ENCODE measurements at places on chromosomes 5 and 9.

DNA sequence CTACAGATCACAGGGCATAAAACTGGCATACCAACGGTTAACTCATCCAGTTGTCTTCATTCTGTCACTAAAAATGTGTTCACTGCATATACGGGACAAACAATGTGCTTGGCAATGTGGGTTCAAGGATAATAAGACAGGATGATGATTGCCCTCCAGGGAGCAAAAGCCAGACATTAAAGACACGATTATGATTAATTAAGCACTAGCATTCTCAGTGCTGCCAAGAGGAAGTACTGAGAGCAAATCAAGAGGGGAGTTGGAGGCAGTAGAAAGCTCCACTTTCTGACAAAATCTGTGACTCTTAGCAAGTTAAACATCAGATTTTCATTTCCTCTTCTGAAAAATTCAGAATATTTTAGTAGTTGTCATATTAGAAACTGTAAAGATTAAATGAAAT, 9.0 kb upstream of the IFNA8 start:
- DNase-seq, result no peak

GRCh38 chr5:17218353-17219005, 1.0 kb downstream of the BASP1 start:
- no peak for DNase-seq

DNA sequence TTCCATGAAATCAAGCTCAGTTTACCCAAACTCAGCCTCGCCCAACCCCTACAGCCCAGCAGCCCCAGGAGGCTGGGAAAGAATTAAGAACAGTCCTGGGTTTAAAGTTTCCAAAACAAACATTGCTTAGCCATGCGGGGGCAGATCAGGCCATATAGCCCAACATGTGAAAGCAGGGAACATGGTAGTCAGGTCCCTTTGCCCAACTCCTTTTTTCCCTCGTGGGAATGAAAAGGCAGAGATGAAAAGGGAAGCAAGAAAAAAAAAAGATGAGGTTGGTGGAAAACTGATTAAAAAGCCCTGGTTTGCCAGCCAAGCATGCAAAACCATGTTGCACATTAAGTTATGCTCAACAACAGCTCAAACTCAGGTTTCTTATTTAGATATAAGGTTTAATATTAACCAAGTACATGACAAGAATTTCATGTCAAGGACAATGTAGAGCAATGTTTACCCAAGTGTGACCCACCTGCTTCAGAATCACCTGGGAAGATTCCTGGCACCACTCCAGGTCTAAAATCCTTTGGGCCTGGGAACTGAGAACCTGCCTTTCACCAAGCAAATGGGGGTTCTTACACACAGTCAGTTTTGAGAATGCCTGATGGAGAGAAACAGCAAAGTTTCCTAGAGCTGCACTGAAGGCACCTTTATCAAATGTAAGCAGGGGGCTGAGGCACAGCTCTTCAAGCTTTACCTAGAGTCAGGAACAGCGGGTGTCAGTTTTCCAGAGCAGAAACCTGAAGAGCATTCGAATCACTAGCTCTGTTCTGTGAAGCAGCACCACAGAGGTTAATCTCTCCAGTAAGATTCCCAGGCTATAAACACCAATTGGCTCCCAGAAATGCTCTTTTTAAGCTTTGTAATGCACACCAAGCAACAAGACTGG, 1.7 kb downstream of the FREM1 start:
- DNase-seq, result no peak

DNA sequence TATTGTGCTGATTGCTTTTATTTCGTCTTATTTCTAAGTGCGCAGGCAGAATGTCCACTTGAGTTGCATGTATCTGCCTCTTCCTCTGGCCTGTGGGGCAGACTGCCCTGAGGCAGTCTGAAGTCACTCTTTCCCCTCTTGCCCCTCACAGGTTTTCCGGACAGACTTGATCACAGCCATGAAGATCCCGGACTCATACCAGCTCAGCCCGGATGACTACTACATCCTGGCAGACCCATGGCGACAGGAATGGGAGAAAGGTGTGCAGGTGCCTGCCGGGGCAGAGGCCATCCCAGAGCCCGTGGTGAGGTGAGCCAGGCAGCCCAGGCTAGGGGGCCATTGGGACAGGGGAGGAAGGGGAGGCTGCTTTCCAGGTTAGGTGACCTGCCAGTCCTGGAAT, 26.4 kb downstream of the JADE2 start:
- DNase-seq, result no peak

GRCh38 chr5:84673785-84674184, 289.1 kb upstream of the EDIL3 start:
- DNase-seq, result no peak

GRCh38 chr9:100354121-100354800, 1.5 kb upstream of the TEX10 start:
- DNase-seq, result no peak

DNA sequence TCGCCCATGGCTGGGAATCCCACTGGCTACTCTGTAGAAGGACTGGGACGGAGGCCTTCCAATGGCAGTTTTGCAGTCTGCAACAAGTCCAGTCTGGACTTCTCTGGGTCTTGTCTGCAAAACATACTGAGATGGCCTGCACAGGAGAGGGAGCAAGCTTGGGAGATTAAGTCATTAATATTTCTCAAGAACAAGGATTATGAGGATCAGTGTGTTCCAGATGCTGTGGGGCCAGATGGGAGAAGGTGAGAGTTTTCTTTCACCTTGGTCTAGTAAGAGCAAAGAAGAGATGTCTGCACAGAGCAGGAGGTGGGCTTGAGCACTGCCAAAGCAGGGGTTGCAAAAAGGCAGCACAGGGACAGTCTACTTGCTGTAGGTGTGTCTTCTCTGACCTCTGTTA, at the start of gene PDE6A:
Gene PDE6A (minus strand): TSS at position 128 of the 400 bp plus-strand sequence. CDS start 120 bp downstream, at position 8.
- no peak for DNase-seq

DNA sequence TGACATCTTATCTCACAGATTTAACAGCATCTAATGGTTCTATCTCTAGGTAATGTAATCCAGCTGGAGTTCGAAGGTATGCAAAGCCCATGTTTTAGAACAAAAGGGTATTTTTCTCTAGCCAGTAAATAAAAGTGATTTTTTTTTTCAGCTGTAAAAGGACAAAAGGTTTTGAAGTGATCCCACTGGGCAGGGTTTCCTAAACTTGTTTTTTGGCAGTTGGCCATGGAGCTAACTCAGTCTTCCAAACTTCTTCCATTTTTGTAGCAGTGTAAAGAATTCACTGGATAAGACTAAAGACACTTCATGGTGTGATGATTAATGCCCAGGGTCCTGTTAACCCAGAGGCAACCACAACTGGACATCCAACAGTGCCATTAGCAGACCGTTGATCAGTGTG, 63.8 kb downstream of the TMEM252 start:
- no peak for DNase-seq

- no peak for DNase-seq
Observed at GRCh38 chr5:10511741-10512640, 51.9 kb upstream of the ANKRD33B start.

DNA sequence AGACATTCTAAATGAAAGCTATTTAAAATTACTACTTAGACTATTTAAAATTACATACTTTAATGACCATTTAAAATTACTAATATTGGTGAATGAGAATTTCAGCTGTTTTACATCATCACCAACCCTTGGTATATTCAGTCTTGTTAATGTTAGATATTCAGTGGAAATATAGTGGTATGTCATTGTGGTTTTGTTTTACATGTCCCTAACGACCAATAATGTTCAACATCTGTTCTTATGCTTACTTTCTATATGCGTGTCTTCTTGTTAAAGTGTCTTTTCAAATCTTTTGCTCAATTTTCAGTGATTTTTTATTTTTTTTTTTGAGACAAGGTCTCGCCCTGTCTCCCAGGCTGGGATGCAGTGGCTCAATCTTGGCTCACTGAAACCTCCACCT, 279.3 kb upstream of the TARS1 start:
- no peak for DNase-seq

DNA sequence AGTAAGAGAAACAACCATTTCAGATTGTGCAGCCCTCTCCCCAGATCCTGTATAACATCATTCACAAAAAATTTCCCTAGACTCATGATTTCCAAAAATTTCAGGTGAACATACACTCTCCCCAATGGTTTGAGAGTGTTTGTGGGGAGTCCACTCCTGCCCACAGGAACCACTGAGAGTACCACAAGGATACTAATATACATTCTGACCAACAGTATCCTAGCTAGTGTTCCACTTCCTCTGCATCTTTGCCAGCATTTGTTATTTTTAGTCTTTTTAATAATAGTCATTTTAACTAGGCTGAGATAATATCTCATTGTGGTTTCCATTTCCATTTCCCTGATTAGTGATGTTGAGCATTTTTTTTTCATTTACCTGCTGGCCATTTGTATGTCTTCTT, 155.4 kb downstream of the DTWD2 start:
- no peak for DNase-seq

DNA sequence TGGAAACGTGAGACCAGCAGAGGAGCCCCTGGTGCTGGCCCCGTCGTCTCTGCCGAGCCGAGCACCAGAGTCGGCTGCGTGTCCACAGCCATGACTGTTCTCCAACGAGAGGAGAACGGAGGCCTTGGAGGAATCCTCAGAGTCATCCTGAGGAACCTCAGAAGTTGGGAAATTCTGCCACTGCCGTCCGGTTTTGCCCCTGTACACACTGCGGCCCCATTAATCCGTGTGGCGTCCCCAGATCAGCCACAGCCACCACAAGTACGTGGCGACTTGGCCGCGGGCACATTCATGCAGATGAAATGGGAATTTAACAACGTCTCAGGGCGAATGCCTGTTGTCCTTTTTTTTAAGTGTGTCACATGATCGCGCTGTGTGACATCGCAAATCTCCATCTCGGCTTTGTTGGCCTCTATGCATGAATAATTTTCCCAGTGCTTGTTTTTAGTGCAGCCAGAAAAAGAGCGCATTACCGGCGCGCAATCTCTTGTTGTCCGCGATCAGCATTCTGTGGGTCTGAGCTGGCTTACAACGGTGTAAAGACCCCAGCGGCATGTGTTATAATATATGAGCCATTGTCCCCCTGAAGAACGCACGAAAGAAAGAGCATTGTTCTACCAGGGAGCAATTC, 323.0 kb upstream of the IRX4 start:
- no peak for DNase-seq

DNA sequence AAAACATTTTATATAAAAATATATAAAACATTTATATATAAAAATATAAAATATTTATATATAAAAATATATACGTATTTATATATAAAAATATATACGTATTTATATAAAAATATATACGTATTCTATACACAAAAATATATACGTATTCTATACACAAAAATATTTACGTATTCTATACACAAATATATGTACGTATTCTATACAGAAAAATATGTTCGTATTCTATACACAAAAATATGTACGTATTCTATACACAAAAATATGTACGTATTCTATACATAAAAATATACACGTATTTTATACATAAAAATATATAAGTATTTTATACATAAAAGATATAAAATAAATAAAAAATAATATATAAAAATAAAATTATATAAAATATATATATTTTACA, 323.6 kb downstream of the HCN1 start:
- DNase-seq, result no peak

- DNase-seq, result no peak
Observed at GRCh38 chr5:96080557-96080956, 118.9 kb upstream of the ELL2 start.

DNA sequence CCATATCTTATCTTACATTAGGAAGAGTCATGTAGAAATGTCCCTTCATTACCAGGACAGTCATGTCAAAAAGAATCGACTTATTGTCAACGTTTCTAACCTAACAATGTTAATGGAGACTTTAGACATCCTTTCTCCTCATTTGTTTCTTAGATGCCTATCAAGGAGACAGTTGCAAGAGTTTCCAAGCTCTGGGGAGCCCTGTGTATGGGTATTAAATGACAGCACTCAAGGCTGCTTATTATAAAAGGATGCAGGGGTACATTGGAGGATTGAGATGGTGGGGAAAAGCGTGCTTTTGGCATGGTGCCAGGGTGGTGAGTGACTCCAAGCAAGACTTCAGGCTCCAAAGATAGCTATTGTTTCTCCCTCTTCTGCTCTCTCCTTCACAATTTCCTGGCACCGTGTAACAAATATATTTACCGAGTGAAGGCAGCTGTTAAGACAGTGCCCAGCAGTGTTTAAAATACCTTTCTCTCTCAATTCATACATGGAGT, 461.3 kb upstream of the CLINT1 start:
- no peak for DNase-seq

DNA sequence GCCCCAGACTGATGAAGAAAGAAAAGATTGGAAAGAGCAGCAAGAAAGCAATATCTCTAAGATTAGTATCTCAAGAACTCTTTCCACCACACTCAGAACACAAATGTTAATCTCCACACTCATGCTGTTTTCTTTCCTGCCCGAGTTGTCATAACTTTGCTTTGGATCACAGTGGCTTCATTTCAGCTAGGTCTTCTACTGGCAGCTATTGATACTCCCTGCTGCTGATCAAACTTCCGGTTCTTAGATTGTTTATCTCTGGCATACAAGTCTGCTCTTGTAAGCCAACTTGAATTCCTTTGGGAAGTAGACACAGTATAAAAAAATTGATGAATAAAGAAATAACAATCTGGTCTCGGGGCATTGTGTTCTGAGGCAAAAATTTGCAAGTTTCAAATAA, 77.7 kb upstream of the SPEF2 start:
- DNase-seq, result no peak

DNA sequence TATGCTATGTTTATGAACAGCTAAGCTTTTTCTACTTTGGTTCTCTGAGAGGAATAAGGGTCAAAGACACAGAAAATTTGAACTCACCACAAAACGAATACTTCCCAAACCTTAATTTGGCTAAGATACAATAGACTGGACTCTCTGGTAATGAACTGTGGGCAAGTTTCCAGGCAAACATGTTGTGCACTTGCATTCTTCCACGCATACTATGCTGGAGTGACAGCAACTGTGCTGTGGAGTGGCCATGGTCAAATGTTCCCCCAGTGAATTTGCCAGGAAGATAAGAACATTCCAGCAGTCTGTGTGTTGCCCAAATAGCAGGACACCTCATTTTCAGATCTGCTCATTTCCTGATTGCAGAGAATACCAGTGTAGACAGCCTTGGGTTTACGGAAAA, 275.3 kb upstream of the IL12B start:
- DNase-seq, result no peak

- no peak for DNase-seq
Observed at GRCh38 chr5:141430332-141431113, at the start of gene PCDHGA12. Gene PCDHGA12, plus strand, starts transcription at chr5:141430507. Its CDS starts 253 bp downstream, at chr5:141430760.

GRCh38 chr9:70411930-70412831, 2.3 kb downstream of the KLF9 start:
- no peak for DNase-seq

DNA sequence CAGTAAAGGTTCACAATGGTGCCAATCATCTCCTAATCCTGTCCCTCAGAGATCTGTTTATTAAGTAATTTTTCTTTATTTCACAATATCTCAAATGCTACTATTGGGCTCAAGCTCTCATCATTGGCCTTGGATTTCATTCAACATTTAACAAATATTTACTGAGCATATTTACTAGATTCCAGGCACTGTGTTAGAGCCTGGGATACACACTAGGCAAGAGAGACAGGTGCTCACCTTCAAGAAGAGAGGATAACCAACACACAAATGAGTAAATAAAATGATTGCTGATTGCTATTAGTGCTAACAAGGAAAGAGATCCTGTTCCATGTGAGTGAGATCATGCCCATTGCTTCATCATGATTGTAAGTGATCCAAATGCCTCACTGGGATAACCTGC, 27.4 kb downstream of the PPP2R2B start:
- no peak for DNase-seq

GRCh38 chr9:12680757-12681156, 12.4 kb upstream of the TYRP1 start:
- DNase-seq, result no peak

- DNase-seq, result no peak
Observed at GRCh38 chr5:168353216-168353957, 61.9 kb downstream of the WWC1 start.

- DNase-seq, result no peak
Observed at GRCh38 chr5:179166171-179166885, 106.2 kb downstream of the ZNF354C start.

All from NT2/D1 (cell line).